ENCODE measurements at places on chromosomes 2 and 18.
A peak's percentile ranks its signal among the peaks of the same experiment; 100 is the strongest.

DNA sequence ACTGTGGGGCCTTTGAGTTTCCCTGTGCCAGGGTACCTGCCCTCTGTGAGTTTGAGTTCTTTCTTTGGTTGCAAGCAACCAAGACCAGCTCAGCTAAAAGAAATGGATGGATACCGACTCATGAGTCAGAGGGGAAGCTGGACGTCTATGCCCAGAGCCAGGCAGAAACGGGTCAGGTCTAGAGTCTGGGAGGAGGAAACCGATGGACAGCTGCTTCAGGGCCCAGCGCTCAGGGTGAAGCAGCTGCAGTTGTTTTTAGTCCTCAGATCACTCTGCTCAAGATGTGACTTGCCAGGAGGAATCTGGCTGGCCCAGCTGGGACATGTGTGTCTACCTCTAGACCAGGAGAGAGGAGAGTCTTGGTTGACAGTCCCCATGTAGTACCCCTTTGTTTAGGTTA lies 10.1 kb upstream of the TYMS start:
- no peak for DNase-seq

DNA sequence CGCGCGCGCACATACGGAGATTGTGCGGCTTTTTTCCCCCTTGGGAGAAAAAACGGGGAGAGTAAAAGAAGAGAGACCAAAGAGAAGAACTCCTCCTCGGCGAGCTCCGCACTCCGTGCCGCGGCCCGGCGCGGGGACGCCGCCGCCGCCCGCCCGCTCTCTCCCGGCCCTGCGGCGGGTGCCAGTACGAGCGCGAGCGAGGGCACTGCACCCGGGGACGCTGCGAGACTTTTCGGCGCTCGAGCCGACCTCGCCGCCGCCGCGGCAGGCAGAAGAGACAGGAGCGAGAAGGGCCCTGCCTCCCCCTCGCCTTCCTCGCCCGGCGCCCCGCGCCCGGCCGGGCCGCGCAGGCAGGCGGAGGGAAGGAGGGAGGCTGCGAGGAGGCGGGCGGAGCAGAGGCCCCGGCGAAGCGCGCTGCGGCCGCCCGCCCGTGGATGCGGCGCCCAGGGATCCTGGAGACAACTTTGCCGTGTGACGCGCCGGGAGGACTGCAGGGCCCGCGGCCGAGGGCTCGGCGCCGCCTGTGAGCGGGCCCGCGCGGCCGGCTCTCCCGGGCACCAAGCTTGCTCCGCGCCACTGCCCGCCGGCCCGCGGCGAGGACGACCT lies 857 bp upstream of the INHBB start:
- peak; percentile 24 for DNase-seq

DNA sequence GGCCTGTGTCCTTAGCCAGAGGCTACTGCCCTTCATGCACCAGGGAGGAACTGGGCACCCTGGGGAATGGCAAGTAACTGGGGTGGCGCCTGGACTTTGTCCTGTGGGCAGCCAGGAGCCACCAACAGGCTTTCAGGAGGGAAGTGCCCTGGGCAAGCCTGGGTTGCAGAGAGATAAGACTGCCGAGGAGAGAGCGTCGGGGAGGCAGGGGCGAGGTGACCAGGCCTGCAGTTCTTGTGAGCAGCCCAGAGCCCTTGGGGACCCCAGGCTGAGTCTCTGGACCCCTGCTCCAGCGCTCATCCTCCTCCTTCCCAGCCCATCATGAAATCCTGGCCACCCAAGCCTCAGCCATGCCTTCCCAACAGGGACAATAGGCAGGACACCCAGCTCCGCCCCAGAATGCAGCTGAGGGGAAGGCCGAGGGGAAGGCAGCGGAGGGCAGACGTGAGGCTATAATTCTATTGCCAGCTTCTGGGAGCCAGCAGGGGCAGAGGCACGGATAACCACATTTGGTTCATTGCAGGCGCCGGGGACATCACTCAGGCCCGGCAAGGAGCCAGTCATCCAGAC lies 25.1 kb downstream of the ADRA2B start:
- DNase-seq = no peak

DNA sequence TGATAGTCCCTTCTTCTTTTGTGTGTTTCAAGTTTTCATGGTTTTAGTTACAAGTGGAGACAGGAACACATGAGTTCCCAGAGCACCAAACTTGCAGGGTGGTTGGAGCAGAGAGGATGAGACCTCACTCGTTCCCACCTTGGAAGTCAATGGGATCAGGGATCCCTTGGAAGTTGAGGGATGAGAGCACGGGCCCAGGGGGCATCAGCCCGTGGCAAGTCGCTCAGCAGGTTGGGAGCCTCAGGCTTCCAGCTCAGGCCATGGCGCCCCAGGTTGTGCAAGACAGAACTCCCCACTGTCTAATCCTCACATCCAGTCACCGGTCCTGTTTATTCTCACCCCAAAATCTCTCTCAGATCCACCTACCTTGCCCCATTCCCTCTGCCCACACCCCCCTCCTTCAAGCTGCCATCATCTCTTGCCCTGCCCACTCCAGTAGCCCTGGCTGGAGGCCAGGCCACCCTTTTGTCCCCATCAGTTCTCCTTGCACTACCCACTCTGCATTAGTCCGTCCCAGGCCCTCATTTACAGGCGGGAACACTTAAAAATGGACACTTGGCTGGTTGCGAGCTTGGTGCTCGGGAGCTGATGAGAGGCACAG lies 37.6 kb upstream of the FOSL2 start:
- no peak for DNase-seq

DNA sequence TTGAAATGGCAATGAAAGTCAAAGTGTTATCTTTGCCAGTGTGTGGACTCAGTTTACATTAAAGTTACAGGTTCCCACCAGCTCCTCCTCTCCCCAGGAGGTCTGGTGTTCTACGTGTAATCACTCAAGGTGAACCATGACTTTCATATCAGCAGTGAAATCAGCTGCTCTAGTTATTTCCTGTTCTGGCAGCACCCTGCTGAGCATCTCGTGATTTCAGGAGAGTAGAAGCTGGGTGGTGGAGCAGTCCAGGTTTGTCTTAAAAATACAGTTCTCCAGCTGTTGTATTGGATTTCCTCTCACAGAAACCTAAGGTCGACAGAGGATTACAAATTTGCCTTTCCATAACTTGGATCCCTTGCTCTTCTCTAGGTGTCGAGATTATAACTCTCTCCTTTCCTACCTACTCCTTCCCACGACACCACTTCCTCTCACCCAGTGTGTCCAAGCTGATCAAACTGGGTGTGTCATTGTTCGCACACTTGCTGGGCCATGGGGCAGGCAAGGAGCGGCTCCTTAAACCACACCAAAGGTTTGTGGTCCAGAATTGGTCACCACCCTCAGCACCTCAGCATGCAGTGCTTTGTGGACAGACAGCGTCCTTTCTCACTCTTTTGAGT lies 13.0 kb upstream of the ARHGAP25 start:
- peak; percentile 18 for DNase-seq

DNA sequence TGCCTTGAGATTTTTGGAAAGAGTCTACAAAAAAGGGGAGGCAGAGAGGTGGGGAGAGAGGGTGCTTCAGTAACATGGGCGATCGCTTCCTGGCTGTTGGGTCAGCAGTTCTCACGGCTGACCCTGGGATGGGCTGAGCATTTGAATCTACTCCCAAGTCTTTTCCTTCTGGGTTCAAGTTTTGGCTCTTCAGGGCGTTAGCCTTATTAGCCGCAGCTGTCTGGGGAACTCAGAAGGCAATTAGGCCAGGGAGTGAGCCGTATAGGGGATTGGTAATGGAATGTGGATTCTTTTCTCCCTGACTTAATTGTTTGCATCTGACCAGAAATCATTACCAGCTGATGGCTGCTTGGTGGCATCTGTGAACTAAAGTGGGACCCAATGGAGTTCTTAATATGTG lies 250.5 kb upstream of the SKOR2 start:
- no peak for DNase-seq

DNA sequence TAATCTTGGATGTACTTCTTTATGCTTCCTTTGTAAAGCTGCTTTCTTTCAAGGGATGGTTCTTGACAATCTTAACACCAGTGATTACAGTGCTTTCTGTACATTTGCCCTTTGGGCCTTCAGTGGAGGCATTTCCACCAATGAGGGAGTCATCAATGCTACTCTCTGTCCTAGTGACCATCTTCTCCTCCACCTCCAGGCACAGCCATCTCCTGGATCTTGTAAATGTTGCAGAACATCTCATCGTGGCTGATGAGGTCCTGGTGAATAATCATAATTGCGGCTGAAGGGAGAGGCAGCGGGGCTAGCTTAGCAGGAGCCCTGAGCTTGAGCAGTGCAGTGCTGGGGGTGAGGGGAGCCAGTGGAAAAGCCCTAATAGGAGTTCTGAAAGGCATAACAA lies 32.5 kb downstream of the IDH1 start:
- no peak for DNase-seq

- DNase-seq = no peak
These were observed 38.1 kb upstream of the ACYP2 start for GRCh38 chr2:54077088-54077900.

- DNase-seq = no peak
These were observed 49.7 kb upstream of the TFCP2L1 start for GRCh38 chr2:121334581-121335293.

DNA sequence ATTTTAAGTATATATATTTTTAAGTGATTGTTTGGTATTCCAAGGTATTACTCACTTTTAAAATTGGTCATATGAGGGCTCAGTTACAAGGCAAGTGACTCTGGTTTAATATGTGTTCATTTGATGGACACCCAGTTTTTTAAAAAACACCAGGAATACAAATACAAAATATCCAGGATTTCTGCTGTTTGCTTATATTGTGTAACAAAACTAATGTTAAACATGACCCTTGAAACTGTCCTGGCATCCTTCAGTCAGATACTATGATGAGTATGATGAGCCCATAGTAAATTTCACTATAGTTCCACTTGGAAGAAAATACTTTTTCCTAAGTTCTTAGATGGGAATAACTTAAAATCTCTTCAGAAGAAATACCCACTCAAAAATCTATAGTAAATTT lies 11.4 kb upstream of the ONECUT2 start:
- no peak for DNase-seq

DNA sequence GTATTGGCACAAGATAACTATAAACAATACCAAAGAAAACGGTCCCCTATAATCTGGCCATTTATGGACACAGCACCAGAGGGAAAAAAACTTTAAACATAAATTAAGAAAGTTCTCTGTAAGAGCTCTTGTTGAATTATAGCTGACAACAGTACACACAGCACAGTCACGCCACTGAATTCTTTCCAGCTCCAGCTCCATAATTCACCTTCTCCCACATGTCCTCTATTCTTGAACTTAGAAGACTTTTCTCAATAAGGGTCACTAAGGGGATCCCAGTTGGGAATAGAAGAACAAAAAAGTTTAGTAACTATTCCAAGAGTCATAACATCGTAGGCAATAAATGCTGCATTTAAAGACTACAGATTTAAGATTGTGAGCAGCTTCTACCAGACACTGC lies 124.6 kb upstream of the CYP1B1 start:
- no peak for DNase-seq

GRCh38 chr2:26461601-26462023 lies 16.3 kb downstream of the OTOF start:
- no peak for DNase-seq

DNA sequence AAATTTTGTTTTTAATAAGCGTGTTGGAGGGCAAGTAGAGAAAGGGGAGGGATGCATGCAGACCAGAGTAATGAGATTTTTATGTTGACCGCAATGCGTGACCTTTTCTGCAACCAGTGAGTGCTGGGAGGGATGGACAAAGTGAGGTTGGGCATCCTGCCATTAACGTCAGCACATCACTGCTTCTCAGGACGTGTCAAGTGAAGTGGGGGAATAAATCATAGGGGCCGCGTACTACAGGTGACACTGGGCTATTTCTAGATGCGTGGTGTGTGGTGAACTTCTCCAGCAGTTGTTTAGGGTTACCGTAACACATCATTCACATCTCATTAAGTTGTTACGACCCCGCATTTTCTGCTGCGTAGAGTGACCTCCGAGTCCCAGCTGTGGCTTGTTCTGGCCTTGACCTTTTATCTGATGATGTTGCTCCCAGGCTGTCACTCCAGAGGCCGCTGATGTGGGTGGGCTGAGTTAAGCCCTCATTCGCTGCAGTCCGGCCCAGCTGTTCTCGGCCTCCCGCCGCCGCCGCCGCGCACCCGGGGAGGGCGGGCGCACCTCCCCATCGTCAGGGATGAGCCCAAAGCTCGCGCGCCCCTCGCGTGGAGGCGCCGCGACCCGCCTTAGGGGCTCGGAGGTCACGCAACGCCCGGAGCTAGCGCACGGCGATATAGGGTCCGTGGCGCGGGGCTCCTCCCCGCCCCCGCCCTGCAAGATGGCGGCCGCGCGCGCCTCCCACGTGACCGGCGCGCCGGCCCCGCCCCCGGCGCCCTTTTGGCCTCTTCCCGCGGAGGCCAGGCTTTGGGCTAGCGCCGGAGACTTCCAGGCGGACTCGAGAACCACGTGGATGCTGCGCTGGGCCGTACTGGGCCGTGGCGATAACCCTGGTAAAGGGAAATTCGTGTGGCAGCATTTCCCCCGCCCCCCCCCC lies 3.5 kb downstream of the ZCCHC2 start:
- DNase-seq = peak; percentile 95

DNA sequence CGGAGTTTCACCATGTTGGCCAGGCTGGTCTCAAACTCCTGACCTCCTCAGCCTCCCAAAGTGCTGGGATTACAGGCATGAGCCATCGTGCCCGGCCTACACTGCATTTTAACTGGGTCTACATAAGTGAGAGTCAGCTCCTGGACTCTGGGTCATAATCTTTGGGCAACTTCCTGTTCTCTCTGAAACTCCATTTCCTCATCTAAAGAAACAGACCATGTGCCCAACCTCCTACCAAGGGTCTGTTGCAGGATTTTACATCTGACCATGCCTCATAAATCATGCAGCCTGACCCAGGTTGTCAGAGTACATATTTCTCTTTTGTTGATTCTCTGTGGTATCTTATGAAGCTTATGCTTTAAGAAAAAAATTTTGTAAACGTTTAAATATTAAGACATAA lies 280.4 kb downstream of the ALPK2 start:
- DNase-seq = no peak

DNA sequence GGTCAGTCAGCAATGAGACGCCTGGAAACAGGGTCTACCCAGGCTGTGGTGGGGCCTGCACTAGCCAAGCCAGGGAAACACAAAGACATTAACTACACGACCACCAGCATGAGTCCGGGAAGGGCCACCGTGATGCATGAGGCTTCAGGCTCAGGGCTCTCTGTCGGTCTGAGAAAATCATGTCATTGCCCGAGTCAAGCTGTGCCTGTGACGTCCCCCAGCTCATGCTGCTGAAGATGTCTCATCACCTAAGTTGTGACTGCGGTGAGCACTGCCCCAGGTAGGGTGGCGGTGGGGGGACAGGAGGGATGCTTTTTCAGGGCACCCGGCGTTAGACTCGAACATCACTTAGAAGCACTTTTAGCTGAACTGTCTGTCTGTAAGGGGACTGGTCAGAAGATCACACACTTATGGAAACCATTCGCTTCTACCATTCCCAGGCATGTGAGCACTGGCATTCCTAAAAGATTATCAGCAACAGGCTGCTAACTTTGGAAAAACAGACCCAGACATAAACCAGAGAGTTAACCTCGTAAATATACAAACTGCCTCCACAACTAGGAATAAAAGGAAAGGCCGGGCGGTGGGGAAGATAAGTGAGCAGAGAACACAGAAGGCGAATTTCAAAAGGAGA lies 234.5 kb downstream of the HDAC4 start:
- no peak for DNase-seq

DNA sequence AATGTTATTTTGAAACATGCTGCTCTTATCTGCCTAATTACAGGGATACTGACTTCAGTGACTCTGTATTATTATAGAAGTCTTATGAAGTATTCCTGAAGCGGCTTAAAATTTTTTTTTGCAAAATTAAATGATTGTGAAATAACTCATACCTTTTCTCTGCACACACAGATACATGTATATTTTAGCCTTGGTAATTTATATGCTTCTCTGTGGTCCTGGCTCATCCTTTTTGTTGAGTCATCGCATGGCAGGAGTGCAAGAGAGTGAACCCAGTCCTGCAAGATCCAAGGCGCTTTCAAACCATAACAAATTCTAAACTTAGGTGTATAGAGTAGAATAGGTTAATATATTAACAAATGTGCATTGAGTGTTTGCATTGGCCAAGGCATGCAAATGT lies 8.6 kb downstream of the CCNT2 start:
- no peak for DNase-seq

Measured in NCI-H510A treated with DMSO at 0.1 percent for 48 hours (cell line).